ENCODE measurements at places on chromosomes 5 and 9.

DNA sequence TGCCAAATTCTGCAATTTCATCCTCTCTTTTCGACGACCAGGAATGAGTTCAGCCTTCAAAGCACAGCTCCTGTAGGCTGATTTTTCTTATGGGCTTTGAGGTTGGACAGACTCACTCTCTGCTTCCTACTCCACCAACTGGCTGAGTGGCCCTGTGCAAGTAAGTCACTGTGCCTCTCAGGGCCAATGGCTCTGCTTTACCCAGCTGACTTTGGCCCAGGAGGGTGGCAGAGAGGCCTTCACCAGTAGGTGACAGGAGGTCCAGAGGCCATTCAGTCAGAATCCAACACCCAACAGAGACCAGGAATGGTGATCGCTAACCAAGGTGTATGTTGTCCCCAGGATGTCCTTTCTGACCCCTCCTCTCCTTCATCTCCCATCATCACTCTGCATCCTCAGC, 49.5 kb upstream of the ALDH1B1 start:
- DNase-seq, result no peak

DNA sequence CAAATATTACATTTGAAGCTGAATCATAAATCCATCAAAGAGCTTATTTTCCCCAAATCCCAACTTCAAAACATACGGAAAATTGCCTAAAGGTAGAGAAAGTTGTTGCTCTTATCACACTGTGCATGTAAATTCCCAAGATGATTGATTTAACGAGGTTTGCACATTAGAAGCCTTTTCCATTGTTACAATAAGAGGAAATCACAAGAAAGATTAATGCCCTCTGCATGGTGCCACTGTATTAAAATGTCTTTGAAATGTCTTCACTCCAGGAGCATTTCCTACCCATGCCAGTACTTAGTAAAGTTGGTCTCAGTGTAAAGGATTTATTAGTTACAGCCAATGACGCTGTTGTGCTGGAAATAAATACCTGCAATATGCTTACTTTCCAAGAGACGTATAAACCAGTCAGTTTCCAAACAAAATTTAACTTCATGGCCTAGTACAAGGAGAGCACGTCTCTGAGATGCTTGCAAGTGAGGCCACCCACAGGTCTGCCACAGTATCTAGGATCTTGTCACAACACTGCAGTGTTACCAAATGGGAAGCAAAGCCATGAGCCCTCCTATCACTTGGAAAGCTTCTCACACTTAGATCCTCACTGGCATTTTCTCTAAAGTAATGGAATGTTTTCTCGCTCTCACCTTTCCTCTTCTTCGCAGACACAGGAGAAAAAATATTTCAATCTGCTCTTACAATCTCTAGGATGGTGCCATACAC, 112.4 kb downstream of the CETN3 start:
- no peak for DNase-seq

DNA sequence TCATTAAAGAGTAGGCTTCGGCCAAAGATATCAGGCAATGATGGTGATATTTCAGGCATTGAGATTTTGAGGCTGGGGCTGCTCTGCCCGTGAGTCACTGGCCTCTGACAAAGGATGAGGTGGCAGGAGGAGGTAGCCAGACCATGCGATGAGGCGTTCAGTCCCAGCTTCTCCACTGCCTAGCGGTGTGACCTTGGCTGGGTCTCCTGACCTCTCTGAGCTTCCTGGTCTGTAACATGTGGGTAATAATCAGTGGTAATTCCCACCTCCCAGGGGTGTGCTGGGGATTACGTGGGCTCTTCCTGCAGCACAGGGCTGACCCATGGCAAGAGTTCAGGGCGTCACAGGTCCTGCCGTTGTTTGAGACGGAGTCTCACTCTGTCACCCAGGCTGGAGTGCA, 73.2 kb upstream of the RAPGEF1 start:
- DNase-seq, result no peak

GRCh38 chr9:121367306-121368137, 2.5 kb downstream of the STOM start:
- no peak for DNase-seq

DNA sequence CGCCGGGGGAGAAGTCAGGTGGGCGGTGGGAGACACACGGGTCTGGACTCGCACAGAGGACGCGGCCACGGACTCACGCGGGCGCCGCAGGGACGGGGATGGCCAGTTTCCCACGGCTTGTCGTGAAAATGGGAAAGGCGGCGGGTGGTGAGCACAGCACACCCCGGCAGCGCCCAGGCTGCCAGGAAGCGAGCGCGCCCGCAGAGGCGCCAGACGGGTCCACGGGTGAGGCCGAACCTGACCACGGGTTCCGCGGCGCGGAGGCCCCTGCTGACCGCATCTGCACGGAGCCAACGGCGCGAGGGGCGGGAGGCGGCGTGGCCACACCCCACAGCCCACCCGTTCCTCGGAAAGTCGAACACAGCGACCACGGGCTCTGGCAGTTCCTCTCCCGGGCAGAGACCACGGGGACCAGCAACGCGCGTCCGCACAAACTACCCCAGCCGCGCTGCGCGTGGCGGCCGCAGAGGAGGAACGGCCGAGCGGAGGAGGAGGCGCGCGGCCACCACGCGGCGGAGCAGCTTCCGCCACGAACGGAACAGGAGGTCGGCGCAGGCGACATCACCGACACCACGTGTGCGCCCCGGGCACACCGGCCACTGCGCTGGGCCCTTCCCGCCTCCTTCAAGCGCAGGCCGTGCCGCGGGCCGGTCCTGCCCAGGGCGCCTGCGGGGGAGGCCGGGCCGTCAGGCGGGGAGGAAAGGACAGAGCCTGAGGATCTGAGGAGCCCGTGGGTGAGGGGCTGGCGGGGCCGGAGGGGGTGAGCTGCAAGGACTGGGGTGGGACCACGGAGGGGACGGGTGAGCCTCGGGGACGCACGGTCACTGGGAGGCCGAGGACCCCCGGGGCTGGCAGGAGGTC, 5.6 kb downstream of the EXD3 start:
- no peak for DNase-seq

DNA sequence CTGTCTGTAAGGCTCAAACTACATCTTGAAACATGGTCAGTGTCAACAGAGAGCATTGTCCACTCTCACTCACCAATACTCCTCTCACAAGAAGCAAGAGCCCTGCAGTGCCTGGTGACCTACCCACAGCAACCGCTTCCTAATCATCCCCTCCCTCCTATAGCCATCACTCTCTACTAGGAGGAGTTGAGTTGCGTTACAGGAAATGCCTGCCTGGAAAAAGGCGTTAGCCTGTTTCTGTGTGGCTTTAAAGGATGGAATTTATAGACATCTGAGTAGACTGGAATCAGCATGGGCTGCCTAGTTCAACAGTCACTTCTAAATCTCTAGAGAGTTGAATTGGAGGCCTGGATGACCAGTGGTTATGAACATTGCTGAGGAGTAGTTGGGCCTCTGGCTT, 108.3 kb upstream of the FER start:
- DNase-seq, result no peak

DNA sequence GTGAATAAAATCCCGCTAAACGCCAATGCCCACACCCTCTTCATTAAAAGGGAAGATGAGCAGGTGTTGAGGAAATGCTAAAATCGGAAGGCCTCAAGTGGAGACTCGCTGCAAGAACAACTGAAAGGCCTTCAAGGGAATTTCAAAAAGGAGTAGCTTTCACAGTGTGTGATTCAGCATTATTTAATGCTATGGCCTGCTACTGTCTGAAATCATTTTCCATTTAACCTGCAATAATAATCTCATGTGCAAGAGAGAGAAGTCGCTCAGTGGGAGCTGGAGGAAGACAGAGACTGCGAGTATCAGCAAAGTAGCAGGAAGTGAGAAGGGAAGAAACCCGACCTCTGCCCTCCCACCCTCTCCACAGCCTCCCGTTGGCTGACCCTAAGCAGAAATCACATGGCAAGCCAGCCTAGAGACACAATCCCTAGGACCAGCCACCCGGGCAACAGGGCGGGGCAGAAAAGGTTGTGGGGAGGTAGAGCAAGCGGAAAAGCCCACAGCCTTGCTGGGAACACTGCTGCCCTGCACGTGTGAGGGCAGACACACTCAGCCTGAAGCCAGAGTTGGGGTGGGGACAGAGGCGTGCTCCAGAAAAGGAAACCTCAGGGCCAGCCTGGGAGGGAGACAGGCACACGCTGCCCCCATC, 39.9 kb upstream of the CTSL start:
- DNase-seq, result no peak

DNA sequence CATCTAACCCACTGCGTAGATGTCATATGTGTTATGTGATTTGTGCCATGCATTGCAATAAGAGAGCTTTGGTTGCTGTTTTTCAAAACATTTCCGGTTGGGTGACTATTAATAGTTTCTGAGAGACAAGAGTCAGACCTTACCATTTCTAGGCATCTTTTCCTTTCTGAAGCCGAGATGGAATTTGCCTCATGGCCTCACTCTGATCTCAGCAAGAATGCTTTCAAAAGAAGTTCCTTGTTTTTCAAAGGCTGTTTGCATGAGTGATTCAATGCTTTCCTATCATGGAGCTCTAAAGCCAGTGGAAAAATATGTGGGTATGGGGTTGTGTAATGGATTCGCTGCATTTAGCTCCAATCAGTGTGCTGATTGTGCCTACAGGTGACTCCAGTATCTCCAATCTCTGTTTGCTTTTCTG, 203.1 kb upstream of the PPP1R2B start:
- DNase-seq, result no peak

GRCh38 chr5:58299256-58299655, 160.6 kb downstream of the PLK2 start:
- DNase-seq, result no peak

DNA sequence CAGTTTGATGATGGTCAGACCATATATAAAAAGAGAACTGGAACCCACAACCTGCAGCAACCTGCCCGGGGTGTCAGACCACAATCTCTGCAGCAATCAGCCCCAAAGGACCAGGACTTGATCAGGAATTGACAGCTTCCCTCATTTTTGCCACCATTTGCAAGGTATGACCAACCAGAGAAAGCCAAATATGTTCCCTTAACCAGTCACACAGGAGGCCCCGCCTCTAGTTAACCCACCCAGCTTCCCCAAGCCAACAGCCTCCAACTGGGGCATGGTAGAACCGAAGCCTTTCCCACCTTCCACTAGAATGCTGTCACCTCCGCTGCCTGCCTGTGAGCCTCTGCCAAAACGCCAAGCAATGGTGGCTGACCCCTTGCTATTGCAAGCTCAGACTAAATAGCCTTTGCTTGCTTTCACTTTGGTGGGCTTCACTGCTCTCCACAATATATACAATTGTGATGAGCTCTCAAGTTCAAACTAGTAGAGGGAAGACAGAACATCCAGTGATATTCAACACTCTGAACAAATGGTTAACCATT, 86.3 kb downstream of the AK8 start:
- no peak for DNase-seq

DNA sequence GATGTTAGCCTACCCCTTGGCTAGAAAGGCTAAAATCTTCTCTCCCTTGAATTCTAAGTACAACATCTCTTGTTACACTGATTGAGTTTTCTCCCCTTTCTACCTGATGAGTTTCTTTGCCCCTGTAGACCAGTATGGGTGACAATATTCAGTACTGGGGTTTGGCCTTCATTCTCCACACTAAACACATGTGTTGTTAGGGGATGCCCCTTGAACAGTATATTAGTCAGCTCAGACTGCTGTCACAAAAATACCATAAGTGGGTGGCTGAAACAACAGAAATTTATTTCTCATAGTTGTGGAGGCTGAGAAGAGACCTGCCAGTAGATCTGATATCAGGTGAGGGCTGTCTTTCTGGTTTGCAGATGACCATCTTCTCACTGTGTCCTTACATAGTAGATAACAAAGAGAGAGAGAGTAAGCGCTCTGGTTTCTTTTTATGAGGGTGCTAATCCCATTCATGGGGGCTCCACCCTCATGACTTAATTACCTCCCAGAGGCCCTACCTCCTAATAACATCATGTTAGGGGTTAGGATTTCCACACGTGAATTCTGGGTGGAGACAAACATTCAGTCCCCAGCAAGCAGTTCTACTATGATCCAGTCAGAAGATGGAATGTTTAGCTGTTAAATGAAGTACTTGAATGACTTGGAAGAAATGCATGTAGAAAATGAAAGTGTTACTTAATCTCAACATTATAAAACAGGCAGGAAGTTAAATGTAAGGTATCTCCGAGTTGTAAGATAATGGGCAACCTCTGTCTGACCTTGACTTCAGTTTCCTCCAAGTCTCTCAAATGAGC, 17.5 kb downstream of the VLDLR start:
- DNase-seq, result no peak

GRCh38 chr5:2378108-2378507, 373.4 kb downstream of the IRX2 start:
- DNase-seq, result no peak

DNA sequence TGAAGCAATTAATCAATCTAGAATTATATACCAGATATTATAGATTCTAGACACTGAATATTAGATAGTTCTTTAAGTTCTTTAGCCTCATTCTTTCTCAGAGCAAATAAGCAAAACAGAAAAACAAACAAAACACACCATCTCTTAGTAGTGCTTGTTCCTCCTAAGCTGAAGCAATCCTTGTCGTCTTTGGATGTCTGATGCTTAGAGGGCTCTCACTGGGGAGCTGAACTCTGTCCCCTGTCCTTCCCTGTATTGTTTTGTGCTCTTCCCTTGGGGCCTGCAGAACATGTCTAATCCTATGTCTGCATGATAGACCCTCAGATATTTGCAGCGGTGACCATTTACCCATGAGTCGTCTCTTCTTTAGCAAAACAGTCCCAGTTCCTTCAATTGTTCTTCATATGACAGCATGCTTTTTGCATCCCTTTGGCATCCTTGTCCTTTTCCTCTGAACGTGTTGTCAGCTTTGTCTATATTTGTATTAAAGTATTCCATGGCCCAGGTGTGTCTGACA, 114.3 kb downstream of the ARHGEF28 start:
- no peak for DNase-seq

- DNase-seq, result no peak
Measured at GRCh38 chr9:107222020-107222522, 61.0 kb upstream of the RAD23B start.

DNA sequence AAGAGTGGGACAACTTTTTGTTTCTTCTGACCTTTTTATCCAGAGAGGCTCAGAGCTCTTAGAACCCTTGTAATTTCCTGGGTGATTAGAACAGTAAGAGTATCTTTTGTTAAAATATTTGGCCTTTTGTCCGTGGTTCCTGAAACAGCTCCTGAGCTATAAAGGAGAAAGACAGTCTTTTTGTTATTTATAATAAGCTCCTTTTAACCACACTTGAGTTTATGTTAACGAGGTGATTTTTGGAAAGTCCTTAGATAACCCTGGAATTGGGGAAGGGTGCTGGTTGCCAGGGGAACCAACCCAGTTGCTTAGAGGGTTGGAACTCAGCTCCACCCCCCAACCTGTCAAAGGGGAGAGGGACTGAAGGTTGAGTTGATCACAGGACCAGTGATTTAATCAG, 4.8 kb downstream of the ZNF483 start:
- no peak for DNase-seq

Data from stimulated activated CD4-positive, alpha-beta T cell treated with anti-CD3 and anti-CD28 coated beads, TNF-alpha, amount 100 ng/mL, for 24 hours (primary cell).